ENCODE measurements at places on chromosomes 1 and 21.

DNA sequence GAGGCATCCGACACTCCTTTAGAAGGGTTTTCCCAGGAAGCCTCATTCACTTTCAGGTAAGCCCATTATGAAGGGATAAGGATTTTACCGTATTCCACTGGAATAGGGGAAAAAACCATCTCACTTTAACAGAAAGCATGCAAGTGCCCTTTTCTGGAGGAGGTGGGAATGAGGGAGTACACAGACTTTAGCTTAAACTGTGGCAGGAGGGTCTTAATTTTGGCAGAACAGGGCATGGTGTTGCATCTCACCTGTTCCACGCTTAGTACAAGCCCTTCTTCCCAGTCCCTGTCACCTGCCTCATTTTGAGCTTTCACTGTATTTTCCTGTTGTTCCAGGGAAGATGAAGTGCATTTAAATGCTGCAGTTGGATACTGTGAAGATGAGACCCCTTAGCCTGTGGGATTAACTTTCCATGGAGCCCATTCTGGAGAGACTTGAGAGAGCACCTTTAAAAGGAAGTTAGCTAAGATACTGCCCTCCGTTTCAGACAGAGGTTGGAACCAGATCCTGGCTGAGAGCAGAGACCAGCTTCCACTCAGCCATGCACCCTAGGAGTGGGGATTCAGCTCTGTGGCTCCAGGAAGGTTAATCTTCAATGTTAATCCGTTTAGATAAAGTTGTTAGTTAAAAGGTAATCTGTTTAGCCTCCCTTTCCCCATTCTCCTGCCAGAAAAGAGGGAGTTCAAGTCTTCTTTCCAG lies 42.6 kb downstream of the PBX1 start:
- no peak for DNase-seq

DNA sequence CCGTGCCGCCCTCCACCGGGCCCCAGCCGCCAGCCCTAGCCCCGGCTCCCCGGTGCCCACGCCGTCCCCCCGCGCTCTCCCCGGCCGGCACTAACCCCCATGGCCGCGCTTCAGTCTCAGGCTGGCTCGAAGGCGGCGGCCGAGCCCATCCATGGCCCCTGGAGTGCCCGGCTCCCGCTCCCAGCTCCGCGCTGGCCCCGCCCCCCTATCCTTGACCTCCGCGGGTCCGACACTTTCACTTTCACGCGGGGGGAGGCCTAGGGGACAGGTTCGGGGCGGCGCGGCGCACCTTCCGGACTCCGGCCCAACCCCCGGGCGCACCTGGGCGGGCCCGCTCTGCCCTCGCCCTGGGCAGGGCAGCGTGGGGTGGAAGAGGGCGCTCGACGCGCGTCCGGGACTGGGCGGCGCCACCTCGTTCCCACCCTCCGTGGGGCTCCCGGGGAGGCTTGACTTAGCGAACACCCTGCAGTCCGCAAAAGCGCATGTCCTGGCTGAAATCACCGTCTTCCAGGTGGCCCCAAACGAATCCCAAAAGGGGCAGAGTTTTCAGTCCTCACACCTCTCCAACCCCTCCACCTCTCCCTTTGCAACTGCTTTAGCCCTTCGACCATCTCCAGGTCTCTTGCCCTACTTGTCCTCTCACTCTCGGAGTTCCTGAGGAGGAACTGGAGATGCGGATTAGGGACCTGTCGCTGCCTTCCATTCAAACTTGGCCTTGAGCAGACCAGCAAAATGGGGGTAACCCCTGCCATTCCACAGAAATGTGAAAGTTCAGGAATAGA lies 3.9 kb upstream of the DENND2D start:
- no peak for DNase-seq

GRCh38 chr21:44901391-44902074 lies 19.2 kb downstream of the ITGB2 start:
- DNase-seq = no peak

DNA sequence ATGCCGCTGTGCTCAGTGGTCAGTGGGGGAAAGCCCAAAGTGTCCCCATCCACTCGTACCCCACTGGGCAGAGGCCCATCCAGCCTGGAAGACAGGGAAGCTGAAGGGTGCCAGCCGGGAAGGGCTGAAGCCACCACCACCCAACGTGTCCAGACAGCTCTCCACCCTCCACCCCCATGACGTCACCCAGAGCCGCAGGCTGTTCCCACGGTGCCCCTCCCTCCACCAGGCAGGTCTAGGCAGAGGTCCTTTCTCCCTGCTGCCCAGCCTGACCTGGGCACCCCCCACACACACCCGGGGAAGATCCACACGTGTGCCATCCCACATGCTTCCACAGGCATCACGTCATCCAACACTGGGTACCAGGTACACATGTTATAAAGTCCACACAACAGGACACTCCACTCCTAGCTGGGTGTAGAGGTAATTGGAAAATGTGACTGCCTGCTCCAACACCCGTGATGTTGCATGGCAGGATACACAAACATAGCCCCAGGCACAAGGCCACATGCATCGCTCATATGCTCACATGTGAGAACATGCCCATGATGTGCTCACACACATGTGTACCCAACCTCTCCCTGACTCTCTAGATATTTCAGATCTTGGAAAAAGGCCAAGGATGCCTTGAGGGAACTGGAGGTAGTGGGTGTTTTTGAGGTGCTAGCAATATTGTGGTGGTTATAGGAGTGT lies 5.1 kb upstream of the ARHGAP30 start:
- DNase-seq = no peak

DNA sequence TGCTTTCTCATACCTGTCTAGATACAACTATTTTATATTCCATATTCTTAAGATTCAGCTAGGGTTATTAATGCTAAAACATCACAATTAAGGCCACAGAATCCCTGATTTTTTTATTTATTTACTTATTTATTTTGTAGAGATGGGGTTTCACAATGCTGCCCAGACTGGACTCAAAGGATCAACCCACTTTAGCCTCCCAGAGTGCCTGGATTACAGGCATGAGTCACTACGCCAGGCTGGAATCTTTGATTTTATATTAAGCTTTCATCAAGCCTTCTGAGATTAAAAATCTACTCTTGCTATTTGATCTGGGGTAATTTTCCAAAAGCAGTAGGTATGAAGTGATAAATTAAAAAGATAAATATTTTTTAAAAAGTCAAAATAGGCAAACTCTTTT lies 38.9 kb downstream of the MCOLN2 start:
- no peak for DNase-seq
